AG09319 (cell line): ENCODE measurements at places on chromosomes 11 and 22.

DNA sequence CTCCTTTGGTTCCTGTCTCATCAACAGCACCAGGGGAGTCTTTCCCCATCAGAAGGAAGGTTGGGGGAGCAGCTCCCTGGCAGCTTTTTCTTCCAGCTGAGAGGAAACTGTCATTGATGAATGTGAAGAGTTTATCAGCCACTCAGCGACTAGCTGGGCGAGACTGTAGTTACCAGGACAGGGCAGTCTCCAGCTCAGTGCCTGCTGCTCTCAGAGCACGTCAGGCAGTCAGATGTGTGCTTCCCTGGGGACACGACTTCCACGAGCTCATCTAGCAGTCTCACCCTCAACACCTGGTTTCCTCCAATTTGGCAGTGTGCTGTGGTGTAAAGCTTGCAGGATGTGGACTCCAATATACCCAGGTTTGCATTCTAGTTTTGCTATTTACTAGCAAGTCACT, 12.5 kb upstream of the C1QTNF4 start:
- DNase-seq = no peak

- DNase-seq = no peak
These were observed 28.7 kb downstream of the TMPRSS6 start for GRCh38 chr22:37080838-37081237.

GRCh38 chr22:27181537-27181936, 524.1 kb downstream of the MIAT start:
- DNase-seq = no peak

GRCh38 chr11:15936011-15936410, 420.3 kb downstream of the SOX6 start:
- no peak for DNase-seq

GRCh38 chr11:126403022-126403581, 47.6 kb downstream of the ST3GAL4 start:
- DNase-seq = no peak

GRCh38 chr11:82174610-82175009, 559.1 kb downstream of the FAM181B start:
- no peak for DNase-seq

DNA sequence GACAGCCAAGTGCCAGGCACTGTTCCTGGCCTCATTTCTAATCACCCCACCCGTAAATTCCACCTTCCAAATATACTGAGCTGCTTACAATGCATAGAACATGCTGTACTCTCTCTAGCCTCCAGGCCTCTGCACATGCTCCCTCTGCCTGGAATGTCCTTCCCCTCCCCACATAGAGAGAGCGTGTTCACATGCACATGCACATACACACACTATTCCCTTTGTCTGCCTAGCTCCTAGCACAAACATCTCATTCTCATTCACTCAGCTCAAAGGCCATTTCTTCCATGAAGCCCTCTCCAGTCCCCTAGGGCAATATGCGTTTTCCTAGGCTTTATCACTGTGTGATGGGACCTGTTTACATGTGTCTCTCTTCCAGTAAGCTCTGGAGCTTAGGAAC, 144.6 kb downstream of the WT1 start:
- DNase-seq = no peak

- DNase-seq = no peak
These were observed 25.0 kb upstream of the KCNQ1OT1 start for GRCh38 chr11:2724653-2725367.

DNA sequence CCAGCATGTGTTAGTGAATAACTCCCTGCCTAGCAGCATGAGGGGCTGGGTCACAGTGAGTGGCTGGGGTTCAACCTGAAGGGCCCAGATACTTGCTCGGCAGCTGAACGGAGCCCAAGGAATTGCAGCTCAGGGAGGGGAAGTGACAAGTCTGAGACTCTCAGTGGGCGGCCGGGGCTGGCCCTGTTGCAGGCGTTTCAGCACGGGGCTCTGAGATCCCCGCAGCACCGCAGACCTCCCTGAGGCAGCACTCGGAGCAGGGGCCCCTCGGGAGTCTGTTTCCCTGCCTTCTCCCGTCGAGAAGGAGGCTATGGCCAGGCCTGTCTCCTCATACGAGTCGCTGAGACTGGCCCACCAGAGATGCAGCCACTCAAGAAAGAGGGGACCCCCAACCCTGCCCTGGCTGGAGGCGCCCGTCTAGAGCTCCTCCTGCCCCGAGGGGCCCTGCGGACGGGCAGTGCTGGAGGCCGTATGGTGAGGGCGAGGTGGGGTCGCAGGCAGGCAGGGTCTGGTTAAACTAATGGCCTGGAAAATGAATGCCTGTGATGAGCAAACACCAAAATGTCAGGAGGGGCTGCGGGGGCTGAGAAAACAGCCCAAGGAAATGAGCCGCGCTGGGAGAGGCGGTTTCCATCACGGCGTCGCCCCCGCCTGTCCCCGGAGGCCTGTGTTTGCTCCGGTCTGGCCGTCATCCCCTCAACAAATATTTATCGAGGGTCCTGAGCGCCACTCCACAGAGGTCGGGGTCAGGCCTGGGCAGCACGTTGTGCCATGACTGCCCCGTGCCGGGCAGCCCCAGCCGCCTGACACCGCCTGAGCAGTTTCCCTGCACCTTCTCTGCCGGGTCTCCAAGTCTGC, 9.3 kb downstream of the TSSC4 start:
- DNase-seq = no peak

GRCh38 chr22:25510876-25511275, 53.6 kb upstream of the GRK3 start:
- no peak for DNase-seq

DNA sequence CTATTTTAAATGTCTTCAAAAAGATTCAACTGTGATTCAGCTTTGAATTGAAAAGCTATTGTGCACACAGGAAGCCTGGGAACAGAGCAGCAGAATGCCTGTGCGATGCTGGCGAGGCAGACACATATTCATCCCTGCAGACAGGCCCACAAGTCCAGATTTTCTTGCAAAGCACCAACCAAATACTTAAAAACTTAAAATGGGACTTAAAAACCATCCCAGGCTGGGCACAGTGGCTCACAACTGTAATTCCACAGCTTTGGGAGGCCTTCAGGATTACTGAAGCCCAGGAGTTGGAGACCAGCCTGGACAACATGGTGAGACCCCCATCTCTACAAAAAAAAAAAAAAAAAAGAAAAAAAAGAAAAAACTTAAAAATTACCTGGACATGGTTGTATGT, 122.6 kb upstream of the SERPIND1 start:
- DNase-seq = no peak

DNA sequence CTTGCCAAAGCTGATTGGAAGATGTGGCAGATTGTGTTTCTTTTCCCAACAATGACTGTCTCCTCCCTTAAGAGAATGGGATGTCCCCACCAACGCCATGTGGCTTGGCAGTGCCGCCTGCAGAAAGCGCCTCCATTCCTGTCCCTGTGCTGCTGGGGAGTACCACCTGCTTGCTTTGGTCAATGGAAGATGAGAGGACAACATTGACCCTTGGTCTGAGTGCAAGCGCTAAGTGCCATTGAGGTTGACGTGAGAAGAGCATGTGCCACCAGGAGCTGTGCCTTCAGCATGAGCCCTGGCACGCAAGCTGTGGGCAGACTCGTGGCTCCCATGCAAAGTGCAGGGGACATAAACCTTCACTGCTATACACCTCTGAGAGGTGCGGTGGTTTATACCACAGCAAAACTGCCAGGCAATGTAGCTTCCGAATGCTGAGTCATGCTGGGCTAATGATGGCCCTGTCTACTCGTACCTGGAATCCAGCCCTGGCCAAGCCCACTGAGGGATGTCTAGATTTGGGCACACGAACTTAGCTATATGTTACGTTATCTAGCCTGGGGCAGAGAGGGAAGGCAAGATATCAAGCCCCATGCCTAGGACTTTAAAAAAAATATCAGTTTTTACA, 41.9 kb downstream of the MYEOV start:
- no peak for DNase-seq

DNA sequence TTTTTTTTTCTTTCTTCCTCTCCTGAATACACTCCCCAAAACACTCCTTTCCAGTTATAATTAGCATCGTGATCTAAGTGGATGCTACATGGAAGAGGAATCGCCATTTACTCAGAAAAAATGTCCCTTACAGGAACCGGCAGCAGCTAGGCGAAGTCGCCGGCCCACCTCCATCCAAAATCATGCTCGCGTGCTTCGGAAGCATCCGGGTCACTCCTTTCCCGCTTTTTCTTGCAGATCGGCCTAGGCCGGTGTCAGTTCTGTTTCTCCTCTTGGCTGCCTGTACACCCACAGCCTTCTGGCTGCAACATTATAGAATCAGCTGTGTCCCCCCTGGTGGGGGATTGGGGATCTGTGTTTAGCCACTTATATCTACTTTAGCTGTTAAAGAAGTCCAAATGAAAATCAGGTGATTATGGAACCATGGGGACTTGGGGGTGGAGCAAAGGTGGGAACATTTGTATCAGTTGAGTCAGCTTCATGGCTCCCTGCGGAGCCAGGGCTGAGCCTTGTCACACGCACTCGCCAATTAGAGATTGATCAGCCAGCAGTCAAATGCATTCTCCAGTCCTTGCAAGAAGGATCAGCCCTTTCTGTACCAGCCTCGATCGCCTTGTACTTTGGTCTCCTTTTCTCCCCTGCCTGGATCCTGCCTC, 36.3 kb downstream of the ASRGL1 start:
- no peak for DNase-seq

- no peak for DNase-seq
These were observed 20.2 kb upstream of the OR10A5 start for GRCh38 chr11:6825231-6825744.

DNA sequence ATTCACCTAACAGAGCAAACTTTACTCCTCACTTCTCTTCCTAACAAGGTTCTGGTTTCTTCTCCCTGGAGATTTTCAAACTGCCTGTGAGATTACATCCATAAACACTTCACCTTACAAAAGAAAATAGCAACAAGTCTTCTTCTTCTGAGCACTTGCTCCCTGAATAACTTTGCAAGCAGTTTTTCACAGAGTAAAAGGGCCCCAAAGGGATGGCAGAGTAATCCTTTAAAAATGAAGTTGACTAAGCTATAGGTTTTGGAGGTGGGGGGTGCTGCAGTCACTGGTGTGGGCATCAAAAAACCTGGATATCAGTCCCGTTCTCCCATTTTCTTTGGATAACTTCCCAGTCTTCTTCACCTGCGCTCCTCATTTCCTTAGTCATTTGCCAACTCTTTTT, 484.9 kb downstream of the MIAT start:
- DNase-seq = no peak

DNA sequence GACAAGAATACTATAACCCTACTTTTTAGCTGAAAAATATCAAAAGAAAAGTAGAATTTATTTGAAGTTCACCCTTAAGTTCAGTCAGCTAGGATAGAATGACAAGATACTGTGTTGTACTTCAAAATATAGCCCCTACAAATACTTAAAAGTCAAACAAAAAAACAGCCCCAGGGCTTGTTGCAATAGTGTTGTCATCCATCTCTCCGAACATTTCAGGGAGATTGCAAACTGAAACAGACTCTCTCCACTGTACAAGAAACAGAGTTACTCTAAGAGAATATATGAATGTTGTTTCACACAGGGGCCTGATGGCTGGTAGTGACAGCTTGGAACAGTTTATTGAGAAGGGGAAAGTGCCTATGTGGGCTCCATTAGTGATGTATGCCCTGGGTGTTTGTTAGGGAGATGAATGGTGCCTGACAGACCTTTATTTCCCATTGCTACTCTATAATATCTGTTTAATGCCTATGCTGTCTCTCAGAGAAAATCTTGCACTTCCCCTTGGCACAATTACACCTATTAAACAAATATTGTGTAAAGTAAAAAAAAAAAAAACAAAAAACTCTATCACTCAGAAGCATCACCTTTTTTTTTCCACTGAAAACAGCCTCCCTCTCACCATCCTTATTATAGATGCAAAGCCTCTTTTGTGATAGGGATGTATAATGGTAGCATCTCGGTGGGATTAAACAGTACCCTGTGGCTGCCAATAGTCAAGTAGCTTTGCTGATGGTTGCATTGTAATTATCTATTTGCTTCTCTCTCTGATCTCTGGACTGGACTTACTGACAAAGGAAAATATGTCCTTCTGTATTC, 506.3 kb upstream of the LUZP2 start:
- no peak for DNase-seq

GRCh38 chr11:7449211-7449840, 36.0 kb upstream of the OLFML1 start:
- no peak for DNase-seq

DNA sequence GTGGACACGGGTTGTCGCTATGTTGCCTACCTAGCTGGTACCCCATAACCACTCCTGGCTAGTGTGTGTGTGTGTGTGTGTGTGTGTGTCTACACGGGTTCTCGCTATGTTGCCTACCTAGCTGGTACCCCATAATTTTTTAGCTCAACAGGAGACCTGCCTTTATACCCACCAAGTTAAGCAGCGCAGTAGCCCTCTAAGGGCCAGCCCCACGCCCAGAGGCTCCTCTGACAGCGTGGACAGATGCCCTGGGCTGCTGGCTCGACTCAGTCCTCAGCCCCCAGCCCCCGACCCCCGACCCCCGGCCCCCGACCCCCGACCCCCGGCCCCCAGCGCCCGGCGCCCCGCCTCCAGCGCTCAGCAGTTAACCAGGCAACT, 351 bp upstream of the AKIP1 start:
- no peak for DNase-seq
